ENCODE measurements at places on chromosomes 6 and 20.
A peak's percentile ranks its signal among the peaks of the same experiment; 100 is the strongest.

DNA sequence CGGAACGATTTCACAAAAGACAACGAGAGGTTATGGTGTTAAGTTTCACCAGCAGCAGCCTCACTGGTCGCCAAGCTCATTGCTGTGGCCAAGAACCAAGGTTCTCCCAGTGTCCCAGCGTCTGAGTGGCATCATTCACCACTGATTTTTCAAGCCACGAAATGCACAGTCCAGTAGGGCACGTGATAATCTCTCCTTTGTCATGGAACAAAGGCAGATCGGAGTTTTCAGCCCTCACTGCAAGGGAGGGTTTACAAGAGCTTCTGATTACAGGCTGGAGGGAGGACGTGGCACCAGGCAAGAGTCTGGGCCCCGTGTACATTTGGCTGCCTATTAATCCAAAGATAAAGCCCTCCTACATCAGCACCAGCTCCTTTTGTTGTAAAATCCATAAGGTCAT is 2.0 kb downstream of the CD24 start:
- no peak for DNase-seq

- no peak for DNase-seq
Measured at GRCh38 chr6:99187429-99187828, 162.0 kb downstream of the FAXC start.

DNA sequence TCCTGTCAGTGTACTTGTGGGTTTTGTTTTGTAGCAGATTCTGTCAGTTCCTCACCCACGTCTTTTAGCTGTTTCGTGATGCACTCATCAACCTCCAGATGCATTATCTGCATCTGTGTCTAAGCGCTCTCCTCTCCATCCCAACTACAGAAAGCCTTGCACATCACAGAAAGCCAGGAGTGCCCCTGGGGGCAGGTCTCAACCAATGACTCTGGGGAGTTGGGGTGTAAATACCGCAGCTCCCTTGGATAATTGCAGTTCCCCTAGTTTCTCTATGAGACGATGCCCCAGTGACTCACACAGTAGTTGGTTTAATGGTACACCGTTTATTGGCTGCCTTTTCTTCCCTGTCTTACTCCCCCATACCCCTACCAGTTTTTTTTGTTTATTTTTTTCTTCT is 158.1 kb downstream of the SOX4 start:
- no peak for DNase-seq

DNA sequence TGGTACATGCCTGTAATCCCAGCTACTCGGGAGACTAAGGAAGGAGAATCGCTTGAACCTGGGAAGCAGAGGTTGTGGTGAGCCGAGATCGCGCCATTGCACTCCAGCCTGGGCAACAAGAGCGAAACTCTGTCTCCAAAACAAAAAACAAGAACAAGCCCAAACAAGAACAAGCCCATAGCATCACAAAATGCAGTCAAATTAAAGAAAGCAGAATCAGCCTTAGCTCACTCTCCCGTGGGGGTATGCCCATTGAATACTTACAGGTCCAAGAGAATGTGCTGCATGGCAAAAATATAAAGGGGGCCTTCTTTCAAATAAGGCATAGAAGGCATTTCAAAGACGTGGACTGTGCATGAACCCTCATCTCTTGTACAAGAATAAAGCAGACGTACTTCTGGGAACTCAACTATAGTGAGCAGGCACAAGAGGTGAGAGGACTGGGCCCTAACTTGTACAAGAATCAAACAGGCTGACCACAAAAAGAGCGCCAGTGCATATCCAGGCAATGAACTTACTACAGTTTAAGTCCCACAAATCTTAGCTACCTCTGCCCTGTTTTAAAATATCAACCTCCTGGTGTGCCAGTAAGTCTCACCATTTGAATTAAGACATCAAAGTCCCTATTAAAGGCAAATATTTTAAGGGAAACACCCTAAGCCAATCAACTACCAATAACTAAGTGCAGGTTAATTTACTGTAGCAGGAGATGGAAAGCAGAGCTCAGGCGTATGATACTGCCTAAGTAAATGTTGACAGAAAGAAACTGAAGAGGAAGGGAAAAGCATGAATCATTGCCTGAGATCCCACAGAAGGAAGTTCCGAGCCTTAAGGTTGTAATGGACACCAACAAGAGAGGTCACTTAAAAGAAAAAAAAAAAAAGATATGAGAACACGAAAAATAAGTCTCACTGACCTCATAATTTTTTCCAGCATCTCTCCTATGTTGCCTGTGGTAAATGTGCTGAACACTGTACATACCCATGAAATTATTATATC is 37.4 kb downstream of the TOMM6 start:
- DNase-seq, result no peak

DNA sequence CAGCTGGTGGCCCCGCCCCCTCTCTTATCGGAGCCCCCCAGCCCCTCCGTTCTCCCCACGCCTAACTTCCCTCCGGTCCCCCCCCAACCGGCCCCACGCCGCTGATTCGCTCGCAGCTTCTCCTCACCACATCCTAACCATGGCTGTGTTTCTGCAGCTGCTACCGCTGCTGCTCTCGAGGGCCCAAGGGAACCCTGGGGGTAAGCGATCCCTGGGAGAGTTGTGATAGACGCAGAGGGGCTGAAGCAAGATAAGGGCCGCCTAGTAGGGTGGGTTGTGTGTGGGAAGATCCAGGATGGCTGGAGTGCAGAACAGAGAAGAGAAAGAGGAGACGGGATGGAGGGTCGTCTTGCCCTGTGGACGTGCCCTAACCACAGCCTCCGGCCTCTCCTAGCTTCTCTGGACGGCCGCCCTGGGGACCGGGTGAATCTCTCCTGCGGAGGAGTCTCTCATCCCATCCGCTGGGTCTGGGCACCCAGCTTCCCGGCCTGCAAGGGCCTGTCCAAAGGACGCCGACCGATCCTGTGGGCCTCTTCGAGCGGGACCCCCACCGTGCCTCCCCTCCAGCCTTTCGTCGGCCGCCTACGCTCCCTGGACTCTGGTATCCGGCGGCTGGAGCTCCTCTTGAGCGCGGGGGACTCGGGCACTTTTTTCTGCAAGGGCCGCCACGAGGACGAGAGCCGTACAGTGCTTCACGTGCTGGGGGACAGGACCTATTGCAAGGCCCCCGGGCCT is at the start of gene MPIG6B:
TSS of gene MPIG6B (plus strand) at position 129 of the 735 bp plus-strand sequence. CDS start at position 140, 11 bp downstream.
- no peak for DNase-seq

GRCh38 chr6:8335896-8336295 is 99.4 kb downstream of the SLC35B3 start:
- DNase-seq, result no peak

- DNase-seq, result no peak
Measured at GRCh38 chr20:50562262-50562701, 52.1 kb downstream of the PTPN1 start.

DNA sequence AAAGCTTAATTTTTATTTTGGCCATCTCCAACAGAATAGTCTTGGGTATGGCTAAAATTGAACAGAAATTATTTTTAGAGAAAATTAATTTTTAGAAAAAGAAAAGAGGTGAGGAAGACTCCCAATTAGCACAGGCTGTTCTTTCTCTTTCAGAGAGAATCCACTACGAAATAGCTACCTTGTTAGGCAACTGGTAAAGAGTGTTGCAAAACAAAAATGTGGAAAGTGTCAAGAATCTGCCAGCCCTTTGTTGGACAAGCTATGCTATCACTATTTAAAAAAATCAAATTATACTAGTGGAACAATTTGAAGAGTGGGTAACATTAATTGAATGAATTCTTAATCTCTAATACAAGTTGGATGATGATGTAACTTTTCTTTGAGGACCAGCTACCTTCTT is 19.2 kb upstream of the ZSCAN9 start:
- no peak for DNase-seq

DNA sequence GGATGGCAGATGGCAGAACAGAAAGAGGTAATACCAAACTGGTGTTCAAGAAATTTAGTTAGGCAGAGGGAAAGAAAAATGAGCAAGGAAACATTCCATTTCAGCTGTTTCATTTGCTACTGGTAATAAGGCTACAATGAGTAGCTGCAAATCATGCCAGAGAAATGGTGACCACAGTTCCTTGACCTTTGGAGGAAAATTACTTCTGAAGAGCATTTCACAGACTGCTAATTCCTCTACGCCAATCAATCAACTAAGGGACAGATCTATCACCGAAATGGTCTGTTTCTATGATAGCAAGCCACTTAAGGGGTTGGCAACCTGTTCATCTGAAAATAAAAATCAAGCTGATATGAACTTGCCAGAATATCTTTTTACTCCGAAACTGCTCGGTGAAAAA is 119.5 kb downstream of the PTPRK start:
- no peak for DNase-seq

DNA sequence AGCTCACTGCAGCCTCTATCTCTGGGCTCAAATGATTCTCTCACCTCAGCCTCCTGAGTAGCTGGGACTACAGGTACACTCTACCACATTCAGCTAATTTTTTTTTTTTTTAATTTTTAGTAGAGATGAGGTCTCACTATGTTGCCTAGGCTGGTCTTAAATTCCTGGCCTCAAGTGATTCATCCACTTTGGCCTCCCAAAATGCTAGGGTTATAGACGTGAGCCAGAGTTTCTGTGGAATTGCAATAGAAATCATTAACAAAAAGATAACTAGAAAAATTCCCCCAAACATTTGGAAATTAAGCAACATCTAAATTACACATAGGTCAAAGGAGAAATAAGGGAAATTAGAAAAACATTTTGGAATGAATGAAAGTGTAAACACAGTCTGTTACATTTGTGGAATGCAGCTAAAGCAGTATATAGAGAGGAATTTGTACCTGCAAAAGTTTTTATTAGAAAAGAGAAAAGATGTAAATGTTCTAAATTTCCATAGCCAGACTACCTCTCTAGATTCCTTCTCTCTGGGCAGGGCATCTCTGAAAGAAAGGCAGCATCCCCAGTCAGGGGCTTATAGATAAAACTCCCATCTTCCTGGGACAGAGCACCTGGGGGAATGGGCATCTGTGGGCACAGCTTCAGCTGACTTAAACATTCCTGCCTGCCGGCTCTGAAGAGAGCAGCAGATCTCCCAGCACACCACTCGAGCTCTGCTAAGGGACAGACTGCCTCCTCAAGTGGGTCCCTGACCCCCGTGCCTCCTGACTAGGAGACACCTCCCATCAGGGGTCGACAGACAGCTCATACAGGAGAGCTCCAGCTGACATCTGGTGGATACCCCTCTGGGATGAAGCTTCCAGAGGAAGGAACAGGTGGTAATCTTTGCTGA is 51.3 kb downstream of the ATRN start:
- DNase-seq, result no peak

GRCh38 chr20:2327620-2328555 is 32.1 kb downstream of the TGM3 start:
- no peak for DNase-seq

- peak; percentile 75 for DNase-seq
Measured at GRCh38 chr6:149863698-149864577, at the start of gene LRP11. Gene LRP11, minus strand, starts transcription at chr6:149864359. Its CDS starts 339 bp downstream, at chr6:149864020.

GRCh38 chr20:19009081-19009688 is 195.6 kb downstream of the SCP2D1 start:
- DNase-seq, result no peak

GRCh38 chr6:7561153-7561964 is 19.9 kb downstream of the DSP start:
- DNase-seq, result no peak

DNA sequence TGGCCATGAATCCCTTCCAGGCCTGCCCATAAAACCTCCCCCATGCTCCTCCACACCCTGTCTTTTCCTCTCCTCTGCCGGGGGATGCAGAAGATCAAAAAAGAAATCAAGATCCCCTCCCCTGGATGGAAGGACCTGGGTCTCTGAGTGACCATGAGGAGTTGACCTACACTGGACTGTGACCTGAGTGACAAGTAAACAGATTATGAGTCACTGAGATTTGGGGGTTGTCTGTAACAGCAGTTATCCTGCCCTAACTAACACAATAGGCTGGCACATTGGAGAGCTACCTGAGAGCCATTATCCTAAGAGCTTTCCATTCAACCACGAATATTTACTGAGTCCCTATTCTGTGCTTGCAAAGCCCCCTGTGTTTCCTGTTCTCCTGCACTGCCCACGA is 28.4 kb upstream of the SIRPA start:
- DNase-seq, result no peak

DNA sequence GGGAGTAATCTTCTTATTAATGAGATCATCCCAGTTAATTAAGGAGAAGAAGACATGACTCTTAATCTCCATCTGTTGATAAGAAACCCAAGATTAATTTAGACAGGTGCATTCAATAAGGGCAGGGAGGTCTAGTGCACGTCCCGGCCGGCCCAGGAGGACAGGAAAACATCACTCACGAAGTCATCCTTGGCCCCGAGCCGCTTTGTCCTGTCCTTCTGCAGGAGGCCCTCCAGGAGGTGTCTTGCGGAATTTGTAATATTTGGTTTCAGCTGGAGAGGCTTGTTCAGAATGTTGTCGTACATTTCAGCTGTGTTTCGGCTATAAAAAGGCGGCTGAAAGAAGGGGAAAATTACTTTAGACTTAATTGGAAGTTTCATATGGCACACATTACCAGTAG is 118.4 kb upstream of the SLC2A12 start:
- no peak for DNase-seq

- DNase-seq, result no peak
Measured at GRCh38 chr6:64238071-64238470, 602.5 kb downstream of the PHF3 start.

DNA sequence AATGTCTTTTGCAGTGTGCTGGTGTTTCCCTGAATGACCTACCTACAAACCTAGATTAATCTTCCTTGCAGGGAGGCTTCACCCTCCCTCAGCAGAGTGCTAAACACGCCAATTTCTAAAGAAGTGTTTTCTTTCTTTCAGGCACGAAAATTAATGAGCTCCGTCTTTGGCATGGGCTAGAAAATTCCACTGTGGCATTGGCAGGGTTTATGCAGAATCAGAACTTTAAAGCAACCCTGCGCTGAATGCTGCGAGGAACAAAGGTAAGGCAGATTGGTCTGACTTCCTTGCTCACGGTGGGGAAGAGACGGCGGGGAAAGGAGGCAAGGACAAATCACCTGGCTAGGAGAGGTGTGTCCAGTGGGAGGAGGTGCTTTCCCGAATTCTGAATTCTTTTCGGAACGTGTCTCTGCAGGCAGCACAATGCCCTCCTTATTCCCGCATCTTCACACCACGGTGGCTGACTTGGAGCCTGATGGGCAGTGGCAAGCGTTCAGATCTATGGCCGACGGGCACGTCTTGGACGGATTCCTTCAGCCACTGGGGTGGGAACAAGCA is 6.2 kb upstream of the BANF2 start:
- no peak for DNase-seq

Measured in immature natural killer cell (primary cell).